ENCODE measurements at places on chromosomes 1 and 21. TPM values are rescaled to one million over a fixed set of nuclear protein-coding genes. Genes with fewer than 3 reads are reported as not detected.

- no peaks in the 10 kb centered on the region for H3K27me3 ChIP-seq
- H3K4me1 ChIP-seq, result peaks cover 7% of the 10 kb centered on the region
Observed at GRCh38 chr1:27366113-27366410, 699 bp downstream of the MAP3K6 start.

DNA sequence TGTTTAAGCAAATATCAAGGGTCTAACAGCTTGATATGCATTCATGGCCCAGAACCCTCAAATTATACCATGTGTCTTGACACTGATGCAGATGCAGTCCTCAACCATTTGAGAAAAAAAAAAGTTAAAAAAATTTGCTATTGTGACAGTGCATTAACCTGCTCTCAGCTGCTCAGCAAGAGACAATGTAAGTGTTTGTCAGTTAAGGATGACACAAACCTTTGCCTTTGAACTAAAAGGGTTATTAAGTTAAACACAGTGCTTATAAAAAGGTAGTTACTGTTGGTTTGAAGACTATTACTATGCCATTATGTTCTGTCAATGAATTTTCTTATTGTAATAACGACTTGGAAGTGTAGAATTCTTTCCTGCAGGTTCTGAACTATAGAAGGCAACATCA is 655.6 kb upstream of the NEGR1 start:
- no peaks in the 10 kb centered on the region for H3K36me3 ChIP-seq
- no peaks in the 10 kb centered on the region for H3K4me1 ChIP-seq
- H3K27ac ChIP-seq, result no peak overlapping the region
- no peak for DNase-seq

- no peaks in the 10 kb centered on the region for H3K4me1 ChIP-seq
- H3K27ac ChIP-seq, result no peak overlapping the region
- no peaks in the 10 kb centered on the region for H3K36me3 ChIP-seq
- H3K4me3 ChIP-seq, result no peak overlapping the region
Observed at GRCh38 chr1:219837274-219837993, 90.9 kb downstream of the SLC30A10 start.

GRCh38 chr1:174258148-174258550 is 98.8 kb downstream of the RABGAP1L start:
- H3K27me3 ChIP-seq, result no peaks in the 10 kb centered on the region
- H3K27ac ChIP-seq, result no peak overlapping the region
- no peaks in the 10 kb centered on the region for H3K4me1 ChIP-seq
- peak; percentile 33 for DNase-seq

DNA sequence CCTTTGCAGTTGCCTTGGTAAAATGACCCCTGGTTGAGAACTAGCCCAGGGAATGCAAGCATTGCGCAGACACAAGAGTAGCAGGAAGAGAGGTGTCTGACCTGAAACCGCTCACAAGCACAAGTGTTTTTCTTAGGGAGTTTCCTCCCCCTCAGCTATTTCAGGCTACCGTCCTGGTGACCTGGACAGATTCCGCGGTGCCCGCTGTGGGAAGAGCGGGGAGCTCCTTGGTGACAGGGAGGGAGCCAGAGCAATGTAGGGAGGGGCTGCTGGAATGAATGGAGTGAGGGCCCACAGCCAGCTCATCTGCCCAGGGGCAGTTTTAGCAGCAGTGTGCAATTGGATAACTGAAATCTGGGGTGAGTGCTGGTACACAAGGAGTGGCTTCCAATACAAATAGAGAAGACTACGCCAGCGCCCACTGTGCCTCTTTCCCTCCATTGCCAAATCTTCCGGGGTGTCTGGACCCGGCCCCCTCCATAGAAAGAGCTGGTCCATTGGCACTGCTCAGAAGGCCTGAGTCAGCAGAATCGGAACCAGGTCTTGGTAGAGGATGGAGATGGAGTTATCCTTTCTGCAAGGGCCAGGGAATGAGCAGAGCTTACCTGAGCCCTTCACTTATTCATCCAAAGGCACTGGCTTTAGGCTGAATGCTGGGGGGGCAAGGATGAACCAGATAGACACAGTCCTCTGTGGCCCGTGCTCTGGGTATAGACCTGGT is 82.8 kb downstream of the TRABD2B start:
- H3K27me3 ChIP-seq, result no peaks in the 10 kb centered on the region
- H3K27ac ChIP-seq, result no peak overlapping the region
- H3K36me3 ChIP-seq, result no peaks in the 10 kb centered on the region

DNA sequence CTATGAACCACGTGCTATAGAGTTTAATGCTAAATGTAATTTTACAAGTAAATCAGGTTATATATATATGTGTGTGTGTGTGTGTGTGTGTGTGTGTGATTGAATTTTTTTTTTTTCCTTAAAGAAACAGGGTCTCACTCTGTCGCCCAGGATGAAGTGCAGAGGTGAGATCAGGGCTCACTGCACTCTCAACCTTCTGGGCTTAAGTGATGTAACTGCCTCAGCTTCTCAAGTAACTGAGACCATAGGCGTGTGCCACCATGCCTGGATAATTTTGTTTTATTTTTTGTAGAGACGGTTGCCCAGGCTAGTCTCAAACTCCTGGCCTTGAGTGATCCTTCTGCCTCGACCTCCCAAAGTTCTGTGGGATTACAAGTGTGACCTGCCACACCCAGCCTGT is 26.3 kb downstream of the POU2F1 start:
- no peaks in the 10 kb centered on the region for H3K27me3 ChIP-seq
- no peak for DNase-seq
- no peak overlapping the region for H3K4me3 ChIP-seq
- no peak overlapping the region for H3K27ac ChIP-seq
- H3K4me1 ChIP-seq, result peaks cover 3% of the 10 kb centered on the region
- H3K36me3 ChIP-seq, result no peaks in the 10 kb centered on the region

GRCh38 chr1:235404190-235404589 is 37.0 kb downstream of the TBCE start:
- no peak overlapping the region for H3K4me3 ChIP-seq
- H3K27ac ChIP-seq, result no peak overlapping the region
- no peaks in the 10 kb centered on the region for H3K27me3 ChIP-seq
- peaks cover 1% of the 10 kb centered on the region for H3K4me1 ChIP-seq

DNA sequence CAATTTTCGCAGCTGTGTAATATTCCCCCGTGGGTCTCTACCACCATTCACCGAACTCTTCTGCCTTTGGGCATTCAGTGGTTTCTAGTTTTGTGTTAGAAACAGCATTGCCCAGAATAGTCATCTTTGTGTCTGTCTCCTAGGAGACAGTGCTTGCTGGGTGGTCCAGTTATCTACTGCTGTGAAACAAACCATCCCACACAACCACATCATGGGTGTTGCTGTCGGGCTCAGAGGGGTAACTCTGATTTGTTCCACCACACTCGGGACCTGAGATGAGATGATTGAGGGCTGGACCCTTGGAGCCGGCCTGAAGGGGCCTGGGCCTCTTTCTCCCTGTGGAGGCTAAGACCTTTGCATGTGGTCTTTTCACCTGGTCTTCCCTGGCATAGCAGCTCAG is 427.2 kb upstream of the VAMP3 start:
- peaks cover 4% of the 10 kb centered on the region for H3K4me1 ChIP-seq
- no peaks in the 10 kb centered on the region for H3K27me3 ChIP-seq
- H3K27ac ChIP-seq, result no peak overlapping the region
- no peak for DNase-seq
- H3K36me3 ChIP-seq, result no peaks in the 10 kb centered on the region

TSPAN1 gene
- total RNA-seq, result 4.0 TPM

SPRR2D gene
- total RNA-seq, result not detected

ANKRD34A gene
- total RNA-seq, result 2.1 TPM

ZCCHC17 gene
- 18.5 TPM for total RNA-seq

AUNIP gene
- 0.46 TPM for total RNA-seq

CFHR4 gene
- total RNA-seq, result not detected

TENT5C gene
- 6.9 TPM for total RNA-seq
